ENCODE measurements at places on chromosomes 7 and 10. TPM values are rescaled to one million over a fixed set of nuclear protein-coding genes. Genes with fewer than 3 reads are reported as not detected.

DNA sequence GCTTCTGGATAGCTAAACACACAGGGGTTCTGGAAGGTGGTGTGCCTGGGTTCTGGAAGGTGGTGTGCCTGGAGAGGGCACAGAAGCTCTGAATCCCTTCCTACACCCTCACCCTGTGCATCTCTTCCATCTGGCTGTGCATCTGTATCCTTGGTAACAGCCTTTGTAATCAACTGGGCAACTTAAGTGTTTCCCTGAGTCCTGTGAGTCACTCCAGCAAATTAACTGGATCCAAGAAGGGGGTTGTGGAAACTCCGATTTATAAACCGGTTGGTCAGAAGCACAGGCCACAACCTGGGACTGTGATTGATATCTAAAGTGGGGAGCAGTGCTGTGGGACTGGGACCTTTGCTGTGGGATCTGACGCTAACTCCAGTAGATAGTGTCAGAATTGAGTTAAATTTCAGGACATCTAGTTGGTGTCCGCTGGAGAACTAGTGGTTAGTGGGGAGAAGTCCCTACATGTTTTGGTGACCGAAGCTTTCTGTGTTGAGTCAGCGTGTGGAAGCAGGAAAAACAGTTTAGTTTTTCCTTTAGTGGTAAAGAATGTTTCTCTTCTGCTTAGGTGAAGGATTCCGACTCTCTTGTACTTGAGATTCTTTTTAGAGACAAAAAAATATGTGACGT lies 228.1 kb downstream of the BMPER start:
- DNase-seq = no peak

- DNase-seq = no peak
These were observed 42.5 kb downstream of the CCDC71L start for GRCh38 chr7:106618480-106618879.

DNA sequence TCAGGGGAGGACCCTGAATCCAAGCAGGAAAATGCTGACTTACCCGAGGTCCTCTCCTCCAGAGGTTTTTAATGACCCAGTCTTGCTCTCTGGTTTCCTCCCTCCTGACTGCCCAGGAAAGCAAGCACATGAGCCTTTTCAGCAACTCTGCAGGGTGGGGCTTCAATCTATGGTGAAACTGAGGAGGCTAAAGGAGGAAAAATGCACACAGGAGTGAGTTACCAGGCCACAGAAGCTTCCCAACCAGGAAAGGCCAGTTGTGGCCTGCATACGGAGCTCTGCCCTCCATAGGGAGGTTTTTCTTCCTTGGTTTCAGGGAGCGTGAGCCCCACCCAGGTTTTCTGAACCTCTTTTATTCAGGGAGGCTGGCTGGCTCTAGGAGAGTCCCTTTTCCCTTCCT lies 14.1 kb upstream of the DLG5 start:
- DNase-seq = no peak

DNA sequence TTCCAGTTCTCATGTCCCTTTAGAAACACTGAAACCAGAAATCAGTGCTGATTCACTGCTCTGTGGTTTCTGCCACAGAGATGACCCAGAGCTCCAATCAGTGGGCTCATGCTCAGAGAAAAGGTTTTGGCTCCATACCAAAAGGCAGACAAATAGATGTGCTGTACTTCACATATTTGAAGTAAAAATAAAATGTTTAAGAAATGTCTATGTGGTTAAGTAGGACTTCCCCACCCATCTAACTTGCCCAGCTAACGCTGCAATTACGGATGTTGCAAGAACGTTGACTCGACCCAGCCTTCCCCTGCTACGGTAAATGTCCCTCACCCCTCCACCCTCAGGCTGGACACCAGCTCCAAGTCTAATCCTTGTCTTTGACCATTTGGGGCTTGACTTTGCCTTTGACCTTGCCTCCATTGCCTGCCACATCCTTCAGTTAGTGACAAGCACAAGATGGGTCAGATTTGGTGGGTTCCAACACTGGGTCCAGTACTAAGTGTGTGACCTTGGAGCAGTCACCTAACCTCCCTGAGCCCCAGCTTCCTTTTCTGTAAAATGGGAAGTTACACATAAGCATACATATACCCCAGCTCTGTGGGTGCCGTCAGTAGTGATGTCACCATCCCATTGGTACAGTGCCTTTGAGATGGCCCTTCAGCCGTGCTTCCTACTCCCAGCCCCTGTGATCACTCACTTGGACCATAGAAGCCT lies 95.8 kb downstream of the CHST15 start:
- DNase-seq = no peak

DNA sequence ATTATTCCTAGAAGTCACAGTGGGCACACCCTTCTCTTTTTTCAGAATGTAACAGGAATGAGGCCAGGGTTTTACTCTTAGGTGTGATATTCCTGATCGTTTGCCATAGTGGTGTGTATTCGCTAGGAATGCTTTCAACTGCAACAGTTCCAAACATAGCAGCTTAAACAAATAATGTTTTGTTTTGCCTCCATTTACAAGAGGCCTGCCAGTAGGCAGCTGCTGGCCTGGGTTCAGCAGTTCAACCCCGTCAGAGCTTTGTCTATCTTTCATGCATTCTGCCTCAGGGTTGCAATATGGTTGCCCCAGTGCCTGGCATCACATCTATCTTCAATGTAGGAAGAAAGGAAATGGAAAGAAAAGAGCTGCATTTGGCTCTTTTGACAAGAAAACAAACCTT lies 21.7 kb upstream of the RET start:
- no peak for DNase-seq

DNA sequence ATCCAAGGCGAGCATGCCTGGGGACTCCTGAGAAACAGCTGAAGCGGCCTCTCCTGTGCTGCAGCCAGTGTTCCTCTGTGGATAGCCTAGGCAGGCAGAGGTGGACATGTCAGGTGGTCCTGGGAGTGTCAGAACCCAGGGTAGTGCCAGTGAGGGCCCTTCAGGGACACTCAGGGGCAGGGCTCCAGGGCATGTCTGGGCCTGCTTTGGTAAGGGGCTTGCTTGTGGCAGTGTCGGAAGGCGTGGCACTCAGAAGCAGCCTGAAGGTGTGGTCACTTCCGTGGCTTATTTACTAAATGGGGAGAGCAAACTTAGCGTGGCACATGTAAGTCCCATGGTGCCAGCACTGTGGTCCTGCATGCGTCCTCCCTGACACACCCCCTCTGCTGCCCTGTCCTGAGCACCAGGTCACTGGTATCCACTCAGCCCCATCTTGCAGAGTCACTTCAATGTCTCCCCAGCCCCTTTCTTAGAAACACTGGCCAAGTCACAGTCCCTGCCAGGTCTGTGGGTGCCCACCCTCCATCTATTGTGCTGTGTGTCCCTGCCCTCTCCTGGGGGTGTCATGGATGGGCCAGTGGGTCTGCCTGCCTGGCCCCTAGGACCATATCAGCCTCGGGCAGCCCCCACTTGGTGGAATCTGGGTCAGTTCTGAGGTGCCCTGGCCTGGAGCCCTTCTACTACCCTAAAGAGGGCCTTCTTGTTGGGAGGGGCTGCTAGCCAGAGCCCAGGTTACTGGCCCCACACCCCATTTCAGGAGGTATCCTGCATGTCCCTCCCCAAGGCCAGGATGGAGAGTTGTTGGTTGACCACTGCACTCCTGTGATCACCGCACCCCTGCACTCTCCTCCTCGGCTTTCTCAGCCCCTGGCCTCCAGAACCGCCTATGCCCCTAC lies 6.4 kb downstream of the ZMIZ2 start:
- DNase-seq = no peak

Gene MOGAT3
- not detected for total RNA-seq

Gene CDHR1
- 0.33 TPM for total RNA-seq

Gene HOXA13
- not detected for total RNA-seq

Gene NEURL1
- 2.8 TPM for total RNA-seq
